ENCODE measurements at places on chromosomes 6 and 20. TPM values are rescaled to one million over a fixed set of nuclear protein-coding genes. Genes with fewer than 3 reads are reported as not detected.

GRCh38 chr6:153117986-153118879, 12.8 kb downstream of the RGS17 start:
- peak; percentile 73 for DNase-seq

- DNase-seq = no peak
Measured at GRCh38 chr6:155962276-155962675, 506.6 kb upstream of the NOX3 start.

DNA sequence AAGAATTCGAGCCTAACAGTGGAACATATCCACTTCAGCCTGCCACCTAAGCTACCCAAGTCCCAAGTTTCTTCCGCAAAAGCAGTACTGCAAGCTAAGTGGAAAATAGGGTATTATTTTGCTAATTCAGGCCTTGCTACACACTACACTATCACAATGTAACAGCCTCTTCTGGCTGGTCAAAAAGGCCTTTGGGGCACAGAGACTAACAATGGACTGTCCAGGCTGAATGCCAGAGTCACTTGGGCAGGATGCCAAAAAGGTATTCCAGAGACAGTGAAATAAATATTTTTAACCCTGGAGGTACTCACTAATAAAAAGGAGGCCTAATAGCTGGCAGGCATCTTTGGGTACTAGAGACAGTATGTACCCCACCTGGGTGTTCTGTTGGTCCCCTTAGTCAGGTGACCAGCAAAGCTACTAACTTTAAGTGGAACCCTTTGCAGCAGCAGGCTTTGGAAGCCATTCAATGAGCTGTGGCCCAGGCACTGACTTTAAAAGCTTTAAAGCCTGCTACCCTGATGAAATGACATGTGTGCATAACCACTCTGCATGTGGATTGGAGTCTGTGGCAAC, 692.1 kb downstream of the HTR1B start:
- DNase-seq = no peak

The PSORS1C1 gene
- 1.8 TPM for total RNA-seq

The TCP1 gene
- 83.4 TPM for total RNA-seq

The LRRC1 gene
- 10.3 TPM for total RNA-seq

The LINC00237 gene
- not detected for total RNA-seq

The CNPY3 gene
- 70.4 TPM for total RNA-seq
